AG08395 (cell line): ENCODE measurements at places on chromosomes 2 and 18.

GRCh38 chr18:27005589-27005988, 140.1 kb upstream of the AQP4 start:
- no peak for DNase-seq

- no peak for DNase-seq
Observed at GRCh38 chr18:44759925-44760342, 79.2 kb downstream of the SETBP1 start.

- DNase-seq: no peak
Observed at GRCh38 chr2:105741174-105741573, 3.5 kb upstream of the NCK2 start.

DNA sequence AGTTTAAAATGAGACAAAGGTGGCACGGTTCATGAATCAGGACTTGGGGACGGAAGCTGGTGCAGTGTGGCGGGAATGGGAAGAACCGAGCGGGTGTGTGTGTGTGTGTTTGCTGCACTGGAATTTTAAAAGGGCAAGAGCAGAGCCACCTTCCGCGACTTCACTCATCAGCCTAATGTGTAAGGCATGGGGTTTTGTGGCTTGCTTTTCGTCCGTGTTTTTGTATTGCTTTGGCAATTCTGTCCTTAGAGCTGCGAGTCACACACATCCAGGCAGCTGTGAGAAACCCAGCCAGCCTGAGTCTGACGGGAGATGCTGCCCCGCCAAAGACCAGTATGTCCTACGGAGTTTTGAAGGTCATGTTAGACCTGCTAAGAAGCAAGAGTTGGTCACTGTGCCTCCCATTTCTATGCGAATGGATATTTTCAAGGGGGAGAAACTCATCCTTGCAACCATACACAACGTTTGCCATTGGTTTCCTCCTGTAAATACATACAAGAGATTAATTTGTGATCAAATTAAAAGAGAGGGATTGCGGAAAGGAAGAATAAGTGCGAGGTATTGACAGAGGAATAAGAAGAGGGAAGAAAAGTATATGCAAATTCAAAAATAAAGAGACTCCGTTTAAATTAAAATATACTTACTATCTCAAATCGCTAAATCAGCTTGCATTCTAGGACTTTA, 665 bp upstream of the CACNB4 start:
- DNase-seq: peak; percentile 25
